ENCODE measurements at places on chromosomes 6 and 20.

DNA sequence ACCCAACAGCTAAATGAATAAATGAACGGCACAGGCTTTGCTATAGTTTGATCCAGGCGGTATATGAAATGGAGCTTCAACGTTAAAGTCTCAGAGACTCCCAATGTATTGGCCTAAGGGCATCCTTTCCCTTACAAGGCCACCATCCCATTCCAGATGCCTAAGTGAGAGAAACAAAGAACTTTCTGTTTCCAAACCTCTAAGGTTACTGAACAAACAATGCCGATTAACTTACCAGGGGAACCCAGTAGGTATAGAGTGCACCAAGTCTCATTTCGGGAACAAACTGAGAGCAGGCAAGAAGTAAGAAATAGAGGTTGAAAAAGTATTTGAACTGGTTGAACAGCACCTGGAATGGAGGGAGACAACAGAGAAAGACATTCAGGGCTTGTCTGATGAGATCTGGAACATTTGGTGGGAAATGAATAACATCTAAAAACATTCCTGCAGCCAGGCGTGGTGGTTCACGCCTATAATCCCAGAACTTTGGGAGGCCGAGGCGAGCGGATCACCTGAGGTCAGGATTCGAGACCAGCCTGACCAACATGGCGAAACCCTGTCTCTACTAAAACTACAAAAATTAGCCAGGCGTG lies 42.5 kb downstream of the ATP9A start:
- DNase-seq: no peak

GRCh38 chr20:54502179-54502578 lies 26.8 kb downstream of the DOK5 start:
- DNase-seq: no peak

DNA sequence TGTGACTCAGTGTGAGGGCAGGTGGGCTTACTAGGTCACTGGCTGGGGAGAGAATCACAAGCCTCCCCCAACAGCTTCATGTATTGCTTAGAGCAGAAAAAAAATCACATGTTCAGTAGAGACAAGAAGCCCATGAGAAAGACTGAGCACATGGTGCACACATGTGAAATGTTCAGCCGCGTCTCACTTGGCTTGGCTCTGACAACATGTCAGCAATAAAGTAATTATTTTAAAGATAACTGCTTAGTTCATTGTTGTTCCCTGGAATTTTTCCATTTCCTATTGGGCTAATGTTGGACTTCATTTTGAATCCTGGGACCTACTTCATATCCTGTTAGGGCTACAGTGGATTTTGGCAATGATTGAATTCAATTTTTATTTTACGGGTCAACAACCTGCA lies 222.6 kb downstream of the C6orf118 start:
- DNase-seq: no peak

GRCh38 chr6:28142446-28142845 lies 763 bp downstream of the ZKSCAN8 start:
- DNase-seq: no peak

DNA sequence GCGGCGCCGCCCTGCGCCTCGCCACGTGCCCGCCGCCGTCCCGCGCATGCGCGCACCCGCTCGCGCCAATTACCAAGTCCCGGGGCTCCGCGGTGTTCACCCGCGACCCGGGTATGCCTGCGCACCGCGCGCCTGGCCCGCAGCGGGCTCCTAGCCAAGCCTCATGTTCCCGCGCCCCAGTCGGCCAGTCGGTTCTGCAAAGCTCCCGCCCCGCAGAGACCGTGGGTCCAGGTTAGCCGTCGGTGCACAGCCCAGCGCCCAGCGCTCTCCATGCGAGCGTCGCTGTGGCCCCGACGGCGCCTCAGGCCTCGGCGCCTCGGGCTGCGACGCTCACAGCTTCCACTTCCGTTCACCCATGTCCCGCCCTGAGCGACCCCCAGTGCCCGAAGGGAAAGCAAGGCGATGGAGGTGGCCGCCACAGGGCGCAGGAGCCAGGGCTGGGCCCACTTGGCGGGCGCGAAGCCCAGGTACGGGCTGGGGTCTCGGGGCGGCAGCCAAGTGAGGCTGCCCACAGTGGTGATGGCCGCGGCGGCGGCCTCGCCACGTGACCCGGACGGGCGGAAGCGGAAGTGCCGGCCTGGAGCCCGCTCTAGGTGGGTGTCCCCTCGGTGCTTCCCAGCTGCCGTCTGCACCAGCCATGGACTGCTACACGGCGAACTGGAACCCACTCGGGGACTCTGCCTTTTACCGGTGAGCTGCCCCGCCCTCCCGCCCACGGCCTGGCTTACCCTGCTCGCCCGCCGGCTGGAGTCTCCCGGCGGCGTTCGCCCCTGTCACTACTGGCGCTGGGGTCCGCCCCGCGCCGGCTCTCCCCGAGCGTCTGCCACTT lies at the start of the genes PCED1A and VPS16:
Gene PCED1A, minus strand, starts transcription at position 518 of the 829 bp plus-strand sequence. CDS start 743 bp downstream, outside the sequence.
Gene VPS16, plus strand, starts transcription at position 608 of the 829 bp plus-strand sequence. Its CDS starts 30 bp downstream, at position 638.
- DNase-seq: peak; percentile 56

GRCh38 chr6:126380072-126380583 lies 40.2 kb downstream of the CENPW start:
- DNase-seq: no peak

- peak; percentile 11 for DNase-seq
These were observed 9.8 kb upstream of the NDUFAF4 start for GRCh38 chr6:96907498-96907897.

GRCh38 chr6:18395177-18395855 lies 8.2 kb downstream of the RNF144B start:
- DNase-seq: no peak

DNA sequence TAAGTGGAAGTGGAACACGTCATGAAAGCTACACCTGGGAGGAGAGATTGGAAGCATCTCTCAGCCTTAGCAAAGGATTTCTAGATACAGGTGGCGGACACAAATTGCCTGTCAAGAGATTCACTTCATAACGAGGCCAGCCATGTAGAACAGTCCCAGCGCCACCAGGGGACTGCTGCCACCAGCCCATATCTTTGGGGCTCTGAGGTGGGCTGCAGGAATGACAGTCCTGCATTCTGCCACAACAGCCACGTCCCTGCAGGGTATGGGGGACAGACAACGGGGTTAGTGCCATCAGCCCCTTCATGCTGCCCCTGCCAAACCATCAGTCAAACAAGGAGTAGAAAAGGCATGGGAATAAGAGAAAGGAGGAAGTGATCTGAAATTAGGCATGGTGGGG lies 81.2 kb upstream of the SASH1 start:
- DNase-seq: no peak

GRCh38 chr6:35833536-35833935 lies 28.4 kb downstream of the LHFPL5 start:
- no peak for DNase-seq

DNA sequence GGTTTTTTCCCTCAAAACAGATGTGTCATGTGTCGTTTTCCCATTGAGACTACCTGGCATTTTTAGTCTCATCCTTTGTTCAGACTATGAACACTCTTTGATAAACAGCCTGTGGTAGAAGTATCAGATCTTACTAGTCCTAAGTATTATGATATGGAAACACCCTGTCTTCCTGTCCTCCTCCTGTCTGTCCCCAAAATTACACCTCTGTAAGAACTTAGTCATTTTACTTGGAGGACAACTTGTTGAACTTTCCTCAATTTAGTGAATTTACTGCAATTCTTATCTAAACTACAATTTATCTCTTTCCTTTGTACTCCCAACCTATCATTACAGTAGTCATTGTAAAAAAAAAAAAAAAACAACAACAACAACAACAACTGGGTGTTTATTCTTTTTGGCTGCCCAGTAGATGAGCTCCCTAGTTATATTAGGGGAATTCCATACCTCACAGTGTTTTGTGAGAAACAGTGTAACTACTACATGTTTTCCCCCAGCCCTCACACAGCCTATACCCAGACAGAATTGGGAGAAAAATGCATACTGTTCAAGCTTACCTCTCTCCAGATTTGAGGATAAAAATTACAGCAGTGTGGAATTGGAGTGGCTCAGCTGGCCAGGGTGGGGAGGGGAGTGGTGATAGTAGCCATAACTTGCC lies 18.5 kb upstream of the ERVFRD-1 start:
- no peak for DNase-seq

- no peak for DNase-seq
These were observed 10.2 kb downstream of the FOXC1 start for GRCh38 chr6:1619673-1620503.

DNA sequence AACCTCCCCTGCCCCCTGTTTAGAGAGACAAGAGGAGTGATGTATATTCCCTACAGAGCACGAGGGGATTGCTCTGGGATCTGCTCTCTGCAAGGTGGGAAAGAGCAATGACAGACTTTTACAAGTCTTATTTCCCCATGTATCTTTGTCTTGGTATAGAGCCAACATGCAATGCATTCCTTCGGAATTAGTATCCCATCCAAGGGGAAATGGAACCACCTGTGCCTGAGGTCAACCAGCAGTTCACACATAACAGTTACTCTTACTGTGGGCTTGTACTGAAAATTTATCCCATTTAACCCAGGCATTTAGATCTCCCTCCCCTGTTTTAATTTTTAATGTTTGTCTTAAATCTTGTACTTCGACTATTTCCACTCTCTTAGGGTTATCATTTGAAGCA lies 250.4 kb downstream of the C6orf118 start:
- DNase-seq: peak; percentile 36

Data from skeletal muscle cell (primary cell).